GM12864 (cell line): ENCODE measurements at places on chromosomes 3 and 15.
A peak's percentile ranks its signal among the peaks of the same experiment; 100 is the strongest.

- no peak for DNase-seq
Observed at GRCh38 chr3:97938444-97938843, 33.8 kb downstream of the RIOX2 start.

GRCh38 chr15:50068016-50068415 is 51.0 kb downstream of the ATP8B4 start:
- DNase-seq = no peak

GRCh38 chr15:33825453-33825852 is 142.8 kb upstream of the CHRM5 start:
- no peak for DNase-seq

- no peak for DNase-seq
Observed at GRCh38 chr15:30859091-30859874, 44.4 kb upstream of the FAN1 start.

- no peak for DNase-seq
Observed at GRCh38 chr3:27507515-27508266, 23.5 kb upstream of the SLC4A7 start.

DNA sequence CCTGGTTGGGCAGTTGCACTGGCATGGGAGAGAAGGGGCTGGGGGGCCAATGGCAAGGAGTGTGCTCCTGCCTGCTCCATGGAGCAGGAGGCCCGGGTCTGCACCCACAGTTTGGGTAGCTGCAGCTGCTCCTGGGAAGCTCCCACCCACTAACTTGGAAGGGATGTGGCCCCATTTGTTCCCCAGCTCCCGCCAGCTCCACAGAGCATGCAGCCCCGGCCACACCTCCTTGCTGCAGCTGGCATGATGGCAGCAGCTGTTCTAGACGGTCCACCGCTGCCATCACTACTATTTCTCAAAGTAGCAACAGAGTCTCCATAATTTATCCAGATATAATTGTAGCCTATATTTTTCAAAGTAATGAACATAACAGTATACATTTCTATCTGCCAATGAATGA is 65.8 kb downstream of the PIK3CB start:
- DNase-seq = no peak

- no peak for DNase-seq
Observed at GRCh38 chr3:49673121-49673714, 933 bp upstream of the APEH start.

DNA sequence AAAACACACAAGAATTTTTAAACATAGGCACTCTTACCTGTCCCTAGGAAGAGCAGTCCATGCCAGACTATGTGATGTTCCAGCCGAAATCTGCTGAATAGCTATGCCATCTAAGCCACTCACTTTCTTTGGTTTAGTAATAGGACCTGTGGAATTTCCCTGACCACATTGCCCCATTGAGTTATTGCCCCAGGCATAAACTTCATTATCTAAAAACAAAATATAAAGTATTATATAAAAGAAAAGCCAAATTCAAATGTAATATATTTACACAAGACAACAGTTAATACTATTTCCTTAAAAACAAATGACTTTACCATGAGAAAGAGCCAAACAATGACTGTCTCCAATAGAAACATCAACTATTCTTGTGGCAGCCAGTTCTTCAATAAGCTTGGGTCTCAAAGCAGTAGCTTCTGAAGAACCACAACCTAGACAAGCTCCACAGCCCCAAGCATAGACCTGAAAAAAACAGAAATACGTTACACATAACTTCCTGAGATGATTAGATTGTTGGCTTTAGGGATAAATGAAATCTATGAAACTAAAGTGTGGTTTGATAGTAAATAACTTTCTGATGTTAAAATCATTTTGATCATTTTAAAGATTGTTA is 84.3 kb downstream of the HERC1 start:
- DNase-seq = no peak

GRCh38 chr3:95351158-95351557 is 1288.3 kb downstream of the NSUN3 start:
- no peak for DNase-seq

- peak; percentile 43 for DNase-seq
Observed at GRCh38 chr3:157059661-157060060, 100.3 kb downstream of the CCNL1 start.

GRCh38 chr15:70741677-70742293 is 21.6 kb downstream of the UACA start:
- no peak for DNase-seq

GRCh38 chr15:73858062-73858461 is 15.3 kb upstream of the TBC1D21 start:
- DNase-seq = no peak

DNA sequence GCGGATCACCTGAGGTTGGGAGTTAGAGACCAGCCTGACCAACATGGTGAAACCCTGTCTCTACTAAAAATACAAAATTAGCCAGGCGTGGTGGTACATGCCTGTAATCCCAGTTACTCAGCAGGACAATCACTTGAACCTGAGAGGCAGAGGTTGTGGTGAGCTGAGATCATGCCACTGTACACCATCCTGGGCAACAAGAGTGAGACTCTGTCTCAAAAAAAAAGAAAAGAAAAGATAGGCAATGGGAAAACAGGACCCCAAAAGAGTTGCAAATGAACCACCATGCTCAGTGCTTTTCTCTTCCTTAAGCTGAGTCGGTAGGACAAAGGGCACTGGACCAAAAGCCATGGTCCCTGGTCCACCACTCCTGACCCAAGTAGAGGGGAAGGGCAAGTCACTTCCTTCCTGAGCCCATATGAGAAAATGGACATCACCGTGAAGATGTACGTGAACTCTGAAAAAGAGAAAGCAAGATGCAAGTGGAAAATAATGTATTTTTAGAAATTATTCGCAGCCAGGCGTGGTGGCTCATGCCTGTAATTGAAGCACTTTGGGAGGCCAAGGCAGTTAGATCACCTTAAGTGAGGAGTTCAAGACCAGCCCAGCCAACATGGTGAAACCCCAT is 2.6 kb downstream of the ITGB5 start:
- DNase-seq = no peak

DNA sequence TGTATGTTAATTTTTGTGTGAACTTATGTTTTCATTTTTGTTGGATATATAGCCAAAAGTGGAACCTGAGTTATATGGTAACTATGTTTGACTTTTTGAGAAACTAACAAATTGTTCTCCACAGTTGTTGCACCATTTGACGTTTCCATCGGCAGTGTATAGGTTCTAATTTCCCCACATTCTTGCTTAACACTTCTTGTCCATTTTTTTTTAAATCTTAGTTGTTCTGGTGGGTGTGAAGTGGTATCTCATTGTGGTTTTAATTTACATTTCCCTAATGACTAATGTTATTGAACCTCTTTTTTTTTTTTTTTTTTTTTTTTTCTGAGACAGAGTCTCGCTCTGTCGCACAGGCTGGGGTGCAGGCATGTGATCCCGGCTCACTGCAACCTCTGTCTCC is 8.0 kb downstream of the NISCH start:
- no peak for DNase-seq

- DNase-seq = no peak
Observed at GRCh38 chr3:178507507-178508442, 28.5 kb upstream of the KCNMB2 start.

DNA sequence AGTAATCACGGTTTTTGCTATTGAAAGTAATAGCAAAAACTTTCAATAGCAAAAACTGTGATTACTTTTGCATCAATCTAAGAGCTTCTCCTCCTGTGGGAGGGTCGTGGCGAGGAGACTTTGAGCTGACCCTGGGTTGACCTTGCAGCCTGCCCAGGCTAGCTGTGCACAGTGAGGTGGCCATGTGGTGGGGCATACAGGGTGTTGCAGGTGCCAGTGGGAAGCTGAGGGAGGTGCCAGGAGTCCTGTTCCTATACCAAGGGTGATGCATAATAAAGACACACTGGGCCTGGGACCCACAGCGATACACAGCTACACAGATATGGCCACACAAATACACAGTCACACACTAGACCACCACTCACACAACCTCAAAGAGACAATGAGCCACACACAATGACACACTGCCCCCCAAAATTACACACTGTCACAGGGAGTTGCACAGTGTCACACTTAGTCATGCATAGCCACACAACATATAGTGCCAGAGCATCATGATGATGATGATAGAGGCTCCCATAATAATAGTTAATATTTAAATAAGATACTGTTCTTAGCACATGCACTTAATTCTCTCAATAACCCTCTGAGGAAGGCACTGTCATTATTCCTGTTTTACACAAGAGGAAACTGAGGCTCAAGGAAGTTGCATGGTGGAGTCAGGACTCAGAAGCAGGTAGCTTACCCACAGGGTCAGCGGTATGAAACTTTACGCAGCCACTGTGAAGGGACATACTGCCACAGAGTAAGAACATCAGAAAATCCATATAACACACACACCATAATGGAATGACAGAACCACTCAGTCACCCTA is 6.3 kb downstream of the PLCD1 start:
- DNase-seq = no peak

DNA sequence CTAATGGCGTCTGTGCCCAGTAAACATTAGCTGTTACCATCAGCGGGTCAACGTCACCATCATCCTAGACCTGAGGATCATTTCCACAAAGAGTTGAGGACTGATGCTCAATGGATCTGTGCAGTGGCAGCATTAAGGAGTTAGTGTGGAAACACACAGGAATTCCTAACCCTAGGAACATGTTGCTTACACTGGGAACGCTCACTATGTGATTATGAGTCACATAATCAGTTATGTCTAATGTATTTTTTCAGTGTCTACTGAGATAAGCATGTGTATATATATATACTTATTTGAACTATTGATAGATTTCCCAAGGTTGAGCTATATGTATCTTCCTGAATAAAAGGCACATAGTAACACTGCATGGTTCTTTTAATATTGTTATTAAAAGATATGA is 19.0 kb downstream of the ARNT2 start:
- no peak for DNase-seq

GRCh38 chr3:37907906-37908305 is 46.2 kb downstream of the CTDSPL start:
- peak; percentile 66 for DNase-seq

DNA sequence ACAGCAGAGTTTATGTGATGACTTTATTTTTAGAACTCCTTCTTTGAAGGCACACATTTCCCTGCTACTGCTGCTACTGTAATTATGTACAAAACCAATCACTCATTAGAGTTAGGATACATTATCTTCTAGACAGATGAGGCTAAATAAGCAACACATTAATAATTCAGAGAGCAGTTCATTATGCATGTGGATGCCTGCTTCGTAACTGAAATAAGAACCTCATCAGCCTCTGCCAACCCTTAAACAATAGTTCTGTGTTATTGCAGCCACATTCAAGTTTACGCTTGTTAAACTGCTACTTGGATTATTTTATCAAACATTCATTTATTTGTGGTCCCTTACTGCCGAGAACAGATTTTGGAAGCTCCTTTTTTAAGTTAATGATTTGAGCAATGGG is 52.5 kb upstream of the C15orf61 start:
- DNase-seq = no peak

DNA sequence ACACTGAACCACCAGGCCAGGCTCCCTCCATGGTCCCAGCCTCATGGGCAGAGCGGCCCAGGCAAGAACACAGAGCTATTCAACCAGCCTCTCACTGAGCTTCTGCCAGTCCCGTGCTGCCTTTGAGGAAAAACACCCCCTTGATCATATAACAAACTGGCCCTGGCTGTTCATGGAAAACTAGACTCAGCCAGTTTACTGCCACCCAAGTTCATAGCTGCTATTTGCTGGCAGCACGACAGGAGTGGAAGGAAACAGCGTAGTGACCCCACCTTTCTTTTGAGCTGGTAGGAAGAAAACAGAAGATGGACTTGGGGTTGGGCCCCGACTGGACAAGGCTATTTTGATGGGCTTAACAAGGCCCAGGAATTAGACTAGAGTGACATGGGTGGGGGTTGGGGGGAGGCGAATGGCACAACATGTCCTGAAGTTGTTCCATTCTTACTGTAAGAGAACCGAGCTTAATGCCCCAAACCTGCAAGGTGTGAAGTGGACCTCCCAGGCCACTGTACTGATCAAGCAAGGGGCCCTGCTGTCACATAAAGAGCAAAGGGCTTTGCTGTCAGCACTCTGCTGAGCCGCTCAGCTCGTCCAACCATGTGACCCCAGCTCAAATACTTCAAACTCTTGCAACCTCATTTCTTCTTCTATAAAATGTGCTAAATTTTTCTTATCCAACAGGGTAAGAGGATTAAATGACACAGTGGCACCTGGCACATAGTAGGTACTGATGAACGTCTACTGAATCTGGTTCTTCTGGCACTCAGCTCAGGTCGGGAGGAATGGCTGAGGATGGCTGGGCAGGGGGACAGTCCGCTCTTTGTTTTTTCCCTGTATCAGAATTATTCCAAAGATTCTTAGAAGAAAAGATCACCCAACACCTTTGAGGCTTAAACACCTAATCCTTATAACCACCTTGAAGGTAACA is 1.6 kb downstream of the FBXL22 start:
- DNase-seq = no peak

GRCh38 chr3:73409138-73409763 is 215.5 kb downstream of the PDZRN3 start:
- no peak for DNase-seq

GRCh38 chr15:70200511-70201424 is 103.1 kb upstream of the TLE3 start:
- DNase-seq = no peak

- no peak for DNase-seq
Observed at GRCh38 chr15:50210462-50211157, 28.6 kb downstream of the SLC27A2 start.

DNA sequence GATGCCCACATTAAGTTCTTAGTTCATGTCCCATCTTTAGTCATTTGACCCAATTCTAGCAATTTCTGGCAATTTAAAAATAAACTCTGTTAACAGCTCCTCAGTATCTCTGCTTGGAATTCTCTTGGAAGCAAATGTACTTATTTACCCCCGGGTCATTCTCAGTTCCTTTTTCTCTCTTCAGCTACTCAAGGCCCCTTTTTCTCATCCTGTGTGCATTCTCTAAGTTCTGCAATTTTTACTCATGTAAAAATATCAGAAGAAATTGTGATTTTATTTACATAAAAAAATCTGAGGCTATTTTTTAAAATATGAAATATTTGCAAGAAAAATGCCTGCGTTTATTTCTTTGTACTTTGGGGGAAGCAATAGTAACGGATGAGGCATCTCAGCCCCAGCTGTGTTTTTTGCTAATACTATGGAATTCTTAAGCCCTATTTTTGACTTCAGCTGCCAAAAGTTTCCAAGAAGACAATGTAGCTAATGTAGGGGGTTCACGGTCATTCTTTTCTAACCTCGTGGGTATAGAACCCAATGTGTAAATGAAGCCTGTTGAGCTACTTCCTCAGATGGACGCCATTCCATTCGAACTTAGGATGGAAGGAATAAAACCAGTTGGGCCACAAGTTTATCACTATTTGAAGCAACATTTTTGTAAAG is 20.0 kb downstream of the CERS3 start:
- no peak for DNase-seq

- DNase-seq = no peak
Observed at GRCh38 chr3:64247991-64248646, 22.9 kb upstream of the PRICKLE2 start.

DNA sequence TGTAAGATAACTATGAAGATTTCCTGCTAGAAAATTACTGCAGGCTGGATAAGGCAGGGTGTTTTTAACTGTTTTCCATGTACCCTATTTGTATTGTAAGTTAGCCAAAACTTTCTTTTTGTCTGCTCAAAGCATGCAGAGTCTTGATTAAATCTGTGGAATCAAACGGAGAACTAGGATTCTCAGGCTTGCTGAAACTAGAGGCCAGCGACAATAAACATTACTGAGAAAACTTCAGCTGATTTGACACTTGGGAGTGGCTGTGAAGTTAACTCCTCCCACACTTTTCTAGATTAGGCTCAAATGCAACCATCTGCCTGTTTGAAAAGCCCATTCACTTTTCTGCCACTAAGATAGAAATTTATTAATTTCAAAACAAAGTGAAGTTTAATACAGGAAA is 153.2 kb upstream of the FRMD4B start:
- DNase-seq = no peak

GRCh38 chr3:100257586-100257985 is 3.2 kb upstream of the TBC1D23 start:
- no peak for DNase-seq
